NCI-H1930 (cell line): ENCODE measurements at places on chromosomes 5 and 9.

DNA sequence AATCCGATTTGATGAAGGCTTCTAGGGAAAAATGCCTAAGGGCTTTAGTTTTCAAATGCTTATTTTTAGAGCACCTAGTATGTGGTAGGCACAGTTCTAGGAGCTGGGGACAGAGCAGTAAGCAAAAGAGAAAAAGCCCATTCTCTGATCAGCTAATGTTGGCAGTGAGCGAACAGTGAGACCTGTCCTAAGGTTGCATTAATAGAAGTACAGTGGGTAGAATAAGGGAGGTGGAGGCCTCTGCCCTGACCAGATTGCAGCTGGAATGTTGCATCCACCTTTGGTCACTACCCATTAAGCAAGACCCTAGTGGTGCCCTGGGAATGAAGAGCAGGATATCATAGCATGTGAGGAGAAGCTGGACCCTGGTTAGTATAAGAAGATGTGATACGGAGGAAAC is 20.1 kb downstream of the IL9 start:
- no peak for DNase-seq

- no peak for DNase-seq
Measured at GRCh38 chr5:109318455-109319108, 91.2 kb downstream of the PJA2 start.

DNA sequence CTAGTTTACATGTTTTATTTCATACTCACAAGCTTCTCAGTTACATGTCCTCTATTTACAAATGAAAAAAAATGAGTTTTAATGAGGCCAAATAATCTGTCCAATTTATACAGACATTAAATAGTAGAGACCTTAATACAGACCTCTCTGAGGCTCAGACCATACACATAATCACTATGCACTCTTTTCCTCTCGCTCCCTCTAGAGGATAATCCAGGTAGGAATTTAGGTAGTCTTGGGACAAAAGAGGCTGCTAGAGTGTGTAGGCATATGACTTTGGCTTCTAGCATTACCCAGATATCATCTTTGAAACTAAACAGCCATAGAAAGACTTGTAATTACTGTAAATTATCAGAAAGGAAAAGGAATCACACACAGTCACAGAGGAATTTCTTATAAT is 444.7 kb downstream of the HINT1 start:
- peak; percentile 2 for DNase-seq

DNA sequence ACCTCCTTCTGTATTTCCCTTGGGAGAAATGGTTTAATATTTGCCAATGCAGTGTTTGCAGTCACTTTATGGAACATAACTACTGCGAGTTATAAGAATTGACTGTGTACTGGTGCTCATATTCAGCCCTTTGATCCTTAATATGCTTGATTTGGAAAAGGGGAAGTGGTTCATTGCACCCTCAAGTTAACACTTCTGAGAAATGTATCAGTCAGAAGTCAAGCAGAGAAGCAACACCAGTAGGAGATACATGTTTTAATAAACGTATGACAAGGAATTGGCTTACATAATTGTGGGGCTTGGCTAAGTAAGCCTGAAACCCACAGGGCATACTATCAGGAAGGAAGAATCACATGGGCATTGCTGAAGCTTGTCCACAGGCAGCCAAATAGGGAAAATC is 131.0 kb upstream of the SPRY4 start:
- no peak for DNase-seq

DNA sequence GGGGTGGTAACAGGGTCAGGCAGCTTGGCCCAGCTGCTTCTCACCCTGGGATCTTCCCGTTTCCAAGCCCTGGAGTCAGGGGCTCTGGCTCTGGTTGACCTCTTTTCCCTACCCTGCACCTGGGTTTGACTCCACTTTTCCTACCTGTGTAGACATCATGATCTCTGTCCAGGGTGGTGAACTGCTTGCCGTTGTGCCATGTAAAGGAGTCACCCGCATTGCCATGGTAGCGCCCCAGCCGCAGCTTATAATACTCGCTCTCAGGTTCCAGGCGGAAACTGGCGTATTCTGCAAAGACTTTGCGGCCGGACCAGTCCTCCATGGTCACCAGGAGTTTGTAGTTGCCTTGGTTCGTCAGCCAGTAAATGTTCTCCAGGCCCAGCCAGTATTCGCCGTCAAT is 30.9 kb downstream of the ANGPTL2 start:
- DNase-seq, result no peak

DNA sequence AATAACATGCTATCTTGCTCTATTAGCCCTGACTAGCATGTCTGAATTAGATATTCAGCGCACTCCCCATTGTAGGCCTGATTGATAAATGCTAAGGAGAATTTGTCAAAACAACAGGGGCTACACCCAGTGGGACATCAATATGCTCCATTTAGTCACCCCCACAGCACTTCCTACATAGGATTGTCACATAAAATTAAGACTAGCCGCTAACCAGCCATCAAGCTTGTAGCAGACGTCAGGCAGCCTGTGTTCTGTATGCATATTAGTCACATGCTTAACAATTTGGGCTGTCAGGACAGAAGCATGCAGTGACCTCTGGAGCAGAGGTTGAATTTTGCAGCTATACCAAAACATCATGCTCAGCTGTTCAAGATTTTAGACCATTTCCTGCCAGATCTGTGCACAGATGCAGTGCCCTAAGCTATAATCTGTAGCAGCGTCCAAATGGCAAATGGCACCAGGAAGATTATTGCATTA is 197.4 kb upstream of the ISL1 start:
- DNase-seq, result no peak

GRCh38 chr9:114299286-114300152 is 23.4 kb upstream of the ORM1 start:
- no peak for DNase-seq

- peak; percentile 92 for DNase-seq
Measured at GRCh38 chr9:125706651-125707471, at the start of gene MAPKAP1. TSS of gene MAPKAP1 (minus strand) at chr9:125707208. CDS start at chr9:125672574, 34,634 bp downstream.

GRCh38 chr5:113299591-113299990 is 135.2 kb downstream of the TSSK1B start:
- no peak for DNase-seq

GRCh38 chr5:176954050-176954449 is 52.5 kb downstream of the UIMC1 start:
- DNase-seq, result no peak

GRCh38 chr9:132582786-132583583 is 579 bp downstream of the BARHL1 start:
- DNase-seq, result no peak

GRCh38 chr9:1759009-1759408 is 256.1 kb upstream of the SMARCA2 start:
- no peak for DNase-seq

- peak; percentile 62 for DNase-seq
Measured at GRCh38 chr5:74028406-74028805, 402.4 kb downstream of the ARHGEF28 start.

- no peak for DNase-seq
Measured at GRCh38 chr5:16853518-16853917, 82.6 kb downstream of the MYO10 start.

- DNase-seq, result no peak
Measured at GRCh38 chr5:137264041-137264440, 235.1 kb downstream of the SPOCK1 start.

DNA sequence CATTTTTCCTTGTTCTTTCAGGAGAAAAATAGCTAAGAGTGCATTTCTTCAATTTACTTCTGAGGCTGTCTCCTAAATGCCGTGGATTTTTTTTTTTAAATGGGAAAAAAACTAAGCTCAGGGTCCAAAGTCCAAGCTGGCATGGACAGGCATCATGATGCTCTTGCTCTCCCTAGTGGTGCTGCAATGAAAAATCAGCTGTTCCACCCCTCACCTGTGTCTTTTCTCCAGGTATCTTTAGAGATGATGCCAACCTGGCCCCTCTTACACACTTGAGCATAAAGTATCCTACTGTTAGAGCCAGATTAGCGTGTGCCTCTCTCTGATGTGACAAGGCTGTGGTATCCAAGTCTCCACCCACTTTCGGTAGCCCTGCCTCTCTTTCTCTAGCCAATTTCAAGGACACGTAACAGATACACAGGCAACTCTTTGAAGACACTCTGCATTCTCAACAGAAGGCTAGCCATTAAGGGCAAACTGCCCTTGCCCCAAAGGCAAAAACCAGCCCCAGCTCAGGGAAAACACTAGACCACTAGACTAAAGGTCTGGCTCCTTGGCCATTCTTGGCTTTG is 208.8 kb downstream of the SAXO1 start:
- no peak for DNase-seq

- no peak for DNase-seq
Measured at GRCh38 chr5:138626333-138626944, 51.2 kb upstream of the HSPA9 start.

- no peak for DNase-seq
Measured at GRCh38 chr9:123656565-123656964, 273.4 kb downstream of the DENND1A start.

GRCh38 chr9:137277329-137278041 is at the start of gene TOR4A:
TSS of gene TOR4A (plus strand) at chr9:137277726. CDS start at chr9:137278690, 964 bp downstream.
- no peak for DNase-seq

DNA sequence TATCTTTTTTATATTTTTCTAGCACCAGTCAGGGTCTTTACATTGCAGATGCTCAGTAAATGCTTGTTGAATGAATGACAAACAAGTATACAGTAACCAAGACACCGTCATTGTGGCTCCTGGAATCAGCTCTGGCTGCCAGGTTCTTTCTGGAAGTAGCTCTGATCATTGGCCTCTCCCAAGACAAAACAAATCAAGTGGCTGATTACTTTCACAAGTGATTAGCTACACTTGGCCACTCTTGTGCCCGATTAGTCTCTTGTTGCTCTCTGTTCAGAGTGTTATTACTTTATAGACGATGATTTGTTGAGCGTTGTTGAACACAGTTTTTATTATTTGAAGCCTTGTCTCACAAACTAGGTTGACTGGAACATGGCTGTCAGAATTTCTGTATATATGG is 119.6 kb upstream of the TLX3 start:
- DNase-seq, result no peak

GRCh38 chr5:156411957-156412356 is 85.0 kb downstream of the SGCD start:
- DNase-seq, result no peak

DNA sequence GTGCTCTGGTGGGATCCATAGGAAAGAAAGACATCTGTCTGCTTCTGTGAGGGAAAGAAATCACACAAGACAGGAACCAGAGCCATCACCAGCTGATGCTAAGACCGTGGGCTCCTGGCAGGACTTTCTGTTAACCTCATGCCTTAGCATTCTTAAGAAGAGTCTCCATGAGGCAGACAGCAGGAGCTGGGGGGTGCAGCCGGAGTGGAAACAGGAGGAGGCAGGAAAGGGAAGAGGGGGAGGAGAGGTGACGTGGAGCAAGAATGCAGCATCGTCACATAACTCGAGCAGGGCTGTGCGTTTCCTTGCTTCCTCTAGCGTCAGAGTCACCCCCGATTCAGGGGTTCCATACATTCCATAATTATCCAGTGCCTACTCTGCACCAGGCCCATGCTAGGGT is 53.6 kb downstream of the ERGIC1 start:
- no peak for DNase-seq

GRCh38 chr9:109476642-109477257 is 21.4 kb downstream of the PTPN3 start:
- no peak for DNase-seq

GRCh38 chr5:173682313-173682712 is 65.9 kb upstream of the BOD1 start:
- no peak for DNase-seq

DNA sequence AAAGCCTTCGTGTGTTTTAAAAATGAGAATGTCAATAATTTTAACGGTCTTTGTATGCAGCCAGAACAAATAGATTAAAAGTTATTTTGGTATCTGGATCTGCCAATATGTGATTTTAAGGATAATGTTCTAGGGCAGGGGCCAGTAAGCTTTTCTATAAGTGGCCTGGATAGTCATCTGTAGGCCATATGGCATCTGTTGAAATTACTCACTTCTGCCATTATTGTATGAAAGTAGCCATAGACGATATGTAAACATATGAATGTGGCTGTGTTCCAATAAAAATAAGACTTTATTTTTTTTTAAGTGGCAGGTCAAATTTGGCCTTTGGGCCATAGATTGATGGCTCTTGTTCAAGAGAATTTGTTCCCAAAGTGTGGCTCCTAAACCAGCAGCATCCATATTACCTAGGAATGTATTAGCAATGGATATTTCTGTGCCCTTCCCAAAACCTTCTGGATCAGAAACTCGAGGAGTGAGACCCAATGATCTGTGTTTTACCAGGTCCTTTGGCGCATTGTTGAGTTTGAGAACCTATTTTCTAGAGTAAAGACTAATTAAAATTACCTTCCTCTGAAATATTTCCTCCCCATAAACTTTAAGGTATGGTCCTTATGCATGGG is 55.9 kb downstream of the C6 start:
- DNase-seq, result no peak

DNA sequence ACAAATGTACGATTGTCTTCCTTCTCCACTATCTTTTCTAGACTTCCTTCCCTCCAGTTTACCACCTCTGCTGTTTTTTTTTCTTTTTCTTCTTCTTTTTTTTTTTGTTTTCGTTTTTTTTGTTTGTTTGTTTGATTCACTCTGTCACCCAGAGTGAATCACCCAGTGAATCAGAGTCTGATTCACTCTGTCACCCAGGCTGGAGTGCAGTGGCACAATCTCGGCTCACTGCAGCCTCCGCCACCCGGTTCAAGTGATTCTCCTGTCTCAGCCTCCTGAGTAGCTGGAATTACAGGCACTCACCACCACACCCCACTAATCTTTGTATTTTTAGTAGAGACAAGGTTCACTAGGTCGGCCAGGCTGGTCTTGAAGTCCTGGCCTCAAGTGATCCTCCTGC is 375.7 kb downstream of the NTRK2 start:
- no peak for DNase-seq

DNA sequence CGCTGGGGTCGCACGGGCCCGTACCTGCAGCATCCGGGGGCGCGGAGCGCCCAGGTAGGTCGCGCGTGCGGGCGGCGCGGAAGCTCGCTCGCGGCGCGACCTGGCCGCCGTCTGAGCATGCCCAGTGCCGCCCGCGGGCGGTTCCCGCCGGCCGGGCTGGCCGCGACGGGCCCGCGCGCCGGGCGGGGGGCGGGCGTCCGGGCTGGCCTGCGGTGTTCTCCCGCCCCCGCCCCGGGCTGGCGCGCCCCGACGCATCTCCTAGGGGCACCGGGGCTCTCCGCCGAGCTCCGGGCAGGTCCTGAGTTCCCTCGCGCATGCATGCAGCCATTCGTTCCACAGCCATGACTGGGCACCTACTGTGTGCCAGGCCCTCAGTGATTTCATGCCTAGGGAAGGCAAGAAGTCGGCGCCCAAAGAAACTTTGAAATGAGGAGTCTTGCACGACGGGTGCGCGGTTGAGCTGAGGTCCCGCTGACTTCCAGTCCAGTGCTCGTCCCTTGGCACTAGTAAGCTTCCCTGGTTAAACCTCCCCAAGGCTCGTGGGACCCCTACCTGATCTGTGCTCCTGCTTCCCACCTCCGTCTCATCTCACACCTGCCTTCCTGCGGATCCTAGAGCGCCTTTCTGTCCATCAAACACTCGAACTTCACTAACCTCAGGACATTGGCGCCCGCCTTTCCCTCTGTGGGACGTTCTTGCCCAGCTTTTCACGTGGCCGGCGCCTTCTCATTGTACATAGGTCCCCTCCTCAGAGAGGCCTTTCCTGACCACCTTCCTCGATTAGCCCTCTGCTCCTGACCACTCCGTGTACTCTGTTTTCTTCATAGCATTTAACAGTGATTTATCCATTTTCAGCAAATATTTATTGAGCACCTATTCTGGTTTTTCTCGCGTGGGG is at the start of gene PTPN3:
Gene PTPN3 (minus strand): TSS at position 113 of the 898 bp plus-strand sequence. CDS start 34,873 bp downstream, outside the sequence.
- peak; percentile 36 for DNase-seq

- DNase-seq, result no peak
Measured at GRCh38 chr9:125854553-125855275, 107.5 kb downstream of the PBX3 start.

GRCh38 chr5:37490931-37491330 is 111.8 kb downstream of the WDR70 start:
- DNase-seq, result no peak

GRCh38 chr5:116289276-116289675 is 204.5 kb downstream of the COMMD10 start:
- no peak for DNase-seq

- no peak for DNase-seq
Measured at GRCh38 chr5:100861148-100861547, 41.9 kb downstream of the ST8SIA4 start.
